Tongue (tissue), 3 donors: ENCODE measurements at places on chromosomes 11 and 22. TPM values are rescaled to one million over a fixed set of nuclear protein-coding genes. Genes with fewer than 3 reads are reported as not detected.

- DNase-seq, result no peak
Observed at GRCh38 chr11:119258983-119259382, 52.8 kb downstream of the CBL start.

GRCh38 chr11:95599959-95600586 lies 189.5 kb downstream of the FAM76B start:
- no peak for DNase-seq

- no peak for DNase-seq
Observed at GRCh38 chr11:84788220-84788619, 838.9 kb downstream of the DLG2 start.

DNA sequence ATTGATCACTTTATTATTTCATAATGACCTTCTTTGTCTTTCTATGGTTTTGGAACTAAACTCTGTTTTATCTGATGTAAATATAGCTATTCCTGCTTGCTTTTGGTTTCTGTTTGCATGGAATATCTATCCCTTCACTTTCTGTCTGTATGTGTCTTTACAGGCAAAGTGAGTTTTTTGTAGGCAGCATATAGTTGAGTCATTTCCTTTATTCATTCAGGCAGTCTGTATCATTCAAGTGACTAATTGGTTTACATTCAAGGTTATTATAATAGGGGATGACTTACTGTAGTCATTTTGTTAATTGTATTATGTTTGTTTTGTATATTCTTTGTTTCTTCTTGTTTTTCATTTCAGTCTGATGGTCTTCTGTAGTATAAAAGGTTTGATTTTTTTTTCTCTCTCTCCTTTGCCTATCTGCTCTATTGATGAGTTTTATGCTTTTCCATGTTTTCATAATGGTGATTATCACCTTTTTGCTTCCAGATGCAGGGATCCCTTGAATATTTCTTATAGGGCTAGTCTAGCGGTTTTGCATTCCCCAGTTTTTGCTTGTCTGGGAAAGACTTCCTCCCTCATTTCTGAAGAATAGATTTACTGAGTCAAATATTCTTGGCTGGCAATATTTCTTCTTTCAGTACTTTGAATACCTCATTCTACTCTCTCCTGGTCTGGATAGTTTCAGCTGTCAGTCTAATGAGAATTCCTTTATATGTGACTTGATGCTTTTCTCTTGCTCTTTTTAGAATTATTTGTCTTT lies 50.4 kb downstream of the GDPD4 start:
- DNase-seq, result peak; percentile 9

DNA sequence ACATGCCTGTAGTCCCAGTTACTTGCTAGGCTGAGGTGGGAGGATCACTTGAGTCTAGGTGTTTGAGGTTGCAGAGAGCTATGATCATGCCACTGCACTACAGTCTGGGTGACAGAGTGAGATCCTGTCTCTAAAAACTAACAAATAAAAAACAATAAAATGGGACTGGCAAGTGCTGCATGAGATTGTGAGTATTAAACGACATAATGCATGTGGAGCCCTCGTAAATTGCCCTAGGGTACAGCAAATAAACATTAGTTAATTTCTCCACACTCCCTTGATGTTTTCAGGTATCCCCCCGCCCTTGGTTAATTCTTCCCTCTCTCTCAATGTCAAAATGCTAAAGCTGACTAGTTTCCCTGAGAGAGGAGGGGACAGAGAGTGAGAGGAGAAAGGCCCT lies 4.9 kb upstream of the RHOG start:
- DNase-seq, result no peak

DNA sequence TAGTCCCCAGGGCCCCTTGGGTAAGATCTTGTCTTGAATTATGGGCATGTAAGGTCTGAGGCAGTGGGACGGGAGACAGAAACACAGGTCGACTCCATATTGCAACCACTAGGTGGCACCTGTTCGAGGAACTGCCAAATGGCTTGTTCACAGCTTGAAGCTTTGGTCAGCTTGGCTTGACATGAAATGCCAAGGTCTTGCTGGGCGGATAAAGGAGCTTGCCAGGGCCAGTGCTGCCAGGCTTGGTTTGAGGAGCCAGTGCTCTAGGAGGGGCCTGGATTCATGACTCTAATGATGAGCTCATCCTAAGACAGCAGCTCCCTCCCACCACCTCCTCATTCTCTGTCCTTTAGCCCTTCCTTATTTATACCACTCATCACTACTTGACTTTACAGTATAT lies 11.9 kb upstream of the NRIP3 start:
- DNase-seq, result peak; percentile 83

DNA sequence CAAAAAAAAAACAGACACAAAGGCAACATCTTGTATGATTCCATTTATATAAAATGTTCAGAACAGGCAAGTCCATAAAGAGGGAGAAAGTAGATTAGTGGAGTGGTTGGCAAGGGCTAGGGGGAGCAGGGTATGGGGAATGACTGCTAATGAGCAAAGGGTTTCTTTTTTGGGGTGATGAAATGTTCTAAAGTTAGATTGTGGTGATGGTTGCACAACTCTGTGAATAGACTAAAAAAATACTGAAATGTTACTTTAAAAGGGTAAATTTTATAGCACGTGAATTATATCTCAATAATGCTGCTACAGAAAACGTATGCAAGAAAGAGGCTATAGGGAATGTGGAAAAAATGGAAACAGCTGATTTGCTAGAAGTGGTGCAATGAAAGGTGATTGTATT lies 155.1 kb downstream of the TENM4 start:
- no peak for DNase-seq

- no peak for DNase-seq
Observed at GRCh38 chr22:35632935-35633334, 15.3 kb upstream of the APOL6 start.

The OR5A1 gene
- not detected for total RNA-seq
